ENCODE measurements at places on chromosomes 13 and 19.

DNA sequence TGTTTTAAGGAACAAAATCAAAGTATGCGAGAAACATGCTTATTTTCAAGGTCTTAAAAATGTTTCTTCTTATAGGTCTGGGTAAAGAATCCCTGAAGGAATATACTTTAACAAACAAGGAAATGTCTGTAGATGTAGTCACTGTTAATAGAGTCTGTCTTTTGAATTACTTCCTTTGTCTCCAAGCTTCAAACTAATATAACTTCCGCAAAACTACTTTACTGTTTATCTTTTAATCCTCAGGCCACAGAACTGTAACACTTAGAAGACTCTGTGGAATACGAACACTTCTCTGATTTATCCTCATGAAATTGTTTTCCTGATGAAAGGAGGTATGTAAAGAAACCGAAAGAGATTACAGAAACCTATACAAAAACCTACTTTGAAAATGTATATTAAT is 316.0 kb downstream of the PCDH9 start:
- DNase-seq = no peak

DNA sequence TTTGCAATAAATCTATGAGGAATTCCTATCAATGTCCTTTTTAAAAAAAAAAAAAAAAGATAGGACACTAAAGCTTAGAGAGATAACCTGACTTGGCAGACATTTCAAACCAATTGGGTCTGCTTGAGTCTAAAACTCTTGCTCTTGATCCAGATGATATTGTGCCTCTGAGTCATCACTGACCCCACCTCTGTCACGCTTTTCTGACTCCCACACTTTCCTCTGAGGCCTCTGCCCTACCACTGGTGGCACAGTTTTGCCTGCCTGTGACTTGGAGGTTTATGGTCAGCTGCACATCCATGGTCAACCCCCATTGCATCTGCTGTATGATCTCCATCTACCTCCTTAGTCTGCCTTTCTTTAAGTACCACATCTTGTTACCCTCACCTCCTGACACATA is 328.7 kb downstream of the SPRY2 start:
- no peak for DNase-seq

DNA sequence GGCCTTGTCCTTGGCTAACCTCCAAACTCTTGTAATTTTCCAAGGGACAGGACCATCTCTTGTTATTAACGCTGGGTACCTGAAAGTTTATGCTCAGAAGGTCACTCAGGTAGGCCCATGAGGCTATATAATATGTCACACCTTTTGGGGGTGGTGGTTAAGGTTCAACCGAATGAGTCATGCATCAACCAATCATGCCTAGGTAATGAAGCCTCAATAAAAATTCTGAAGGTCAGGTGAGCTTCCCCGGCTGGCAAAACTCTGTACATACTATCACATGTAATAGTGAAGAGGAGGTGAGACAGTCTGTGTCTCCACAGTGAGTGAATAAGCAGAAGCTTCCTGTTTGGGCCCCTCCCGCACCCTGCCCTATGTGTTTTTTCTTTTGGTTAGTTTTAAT is 424.9 kb downstream of the PCDH17 start:
- no peak for DNase-seq

- DNase-seq = no peak
Measured at GRCh38 chr13:70043685-70044084, 63.9 kb upstream of the ATXN8OS start.

DNA sequence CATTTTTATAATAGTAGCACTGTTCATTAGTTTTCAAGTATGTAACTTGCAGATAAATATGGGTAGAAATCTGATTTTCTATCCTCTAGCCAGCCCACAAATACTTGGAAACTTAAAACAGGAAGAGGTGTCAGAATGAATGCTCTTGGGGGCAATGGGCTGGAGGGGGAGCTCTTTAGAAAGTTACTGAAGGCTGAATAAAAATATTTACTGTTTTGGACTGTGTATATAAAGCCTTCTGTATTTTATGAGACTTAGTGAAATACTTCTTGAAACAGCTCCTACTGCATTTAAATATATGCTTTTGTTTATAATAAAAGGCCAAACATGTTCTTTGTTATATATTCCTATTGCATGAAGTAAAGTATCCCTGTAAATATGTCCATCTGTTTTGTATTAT is 138.8 kb downstream of the RGCC start:
- no peak for DNase-seq

DNA sequence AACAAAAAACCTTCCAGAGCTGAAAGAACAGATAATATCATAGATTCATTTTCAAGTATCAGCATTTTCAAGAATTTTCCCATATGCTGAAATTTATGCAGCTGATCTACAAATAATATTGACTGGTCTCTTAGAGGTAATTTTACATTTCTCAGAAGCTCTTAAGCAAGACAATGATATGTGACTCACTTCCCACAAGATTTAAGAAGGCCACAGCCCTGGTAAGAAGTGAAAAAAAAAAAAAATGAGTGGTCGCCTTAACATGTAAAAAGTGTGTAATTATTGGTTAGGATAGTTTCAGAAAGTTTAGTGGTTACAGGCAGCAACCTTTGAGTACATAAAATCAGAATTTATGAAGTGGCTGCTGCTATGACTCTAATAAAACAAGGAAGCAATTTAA is 54.5 kb downstream of the NUFIP1 start:
- DNase-seq = no peak

DNA sequence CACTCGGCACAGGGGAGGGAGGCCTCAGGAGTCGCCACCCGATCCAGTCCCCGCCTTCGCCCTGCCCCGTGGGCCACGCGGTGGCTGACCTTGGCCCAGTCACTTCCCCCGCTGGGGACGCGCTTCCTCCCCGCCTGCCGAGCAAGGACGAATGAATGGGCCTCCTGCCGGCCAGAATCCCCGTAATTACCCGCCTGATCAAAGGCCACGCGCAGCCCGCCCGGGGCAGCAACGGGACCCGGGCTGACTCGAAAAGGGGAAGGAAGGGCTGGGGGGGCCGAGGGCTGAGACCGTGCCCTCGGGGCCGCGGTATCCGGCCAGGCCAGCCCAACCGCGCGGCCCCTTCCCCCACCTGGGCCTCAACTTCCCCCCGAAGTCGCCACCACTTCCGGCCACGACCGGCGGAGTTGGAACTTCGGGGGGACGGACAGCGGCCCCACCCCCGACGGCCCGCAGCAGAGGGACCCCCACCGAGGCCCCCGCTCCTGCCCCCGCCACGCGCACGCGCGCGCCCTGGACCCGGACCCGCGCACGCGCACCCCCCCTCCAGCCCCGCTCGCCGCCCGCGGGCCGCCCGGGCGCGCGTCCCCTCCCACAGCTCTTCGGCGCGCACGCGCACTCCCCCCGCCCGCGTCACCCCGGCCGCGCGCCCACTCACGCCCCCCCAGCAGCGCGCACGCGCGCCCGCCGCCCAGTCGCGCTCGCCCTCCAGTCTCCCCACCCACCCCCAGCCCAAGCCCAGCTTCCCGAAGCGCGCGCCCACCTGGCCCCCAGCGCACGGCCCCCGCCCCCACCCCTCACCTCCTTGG is 520 bp downstream of the ZNF787 start:
- DNase-seq = peak; percentile 15

GRCh38 chr19:15037586-15037985 is 11.7 kb upstream of the CASP14 start:
- DNase-seq = no peak

- DNase-seq = no peak
Measured at GRCh38 chr13:22839603-22840530, 340.9 kb upstream of the SGCG start.

GRCh38 chr13:32150794-32151193 is 119.2 kb downstream of the FRY start:
- DNase-seq = peak; percentile 74

- DNase-seq = no peak
Measured at GRCh38 chr13:109227344-109227940, 558.9 kb downstream of the IRS2 start.

- no peak for DNase-seq
Measured at GRCh38 chr19:13729859-13730258, 34.5 kb upstream of the MRI1 start.

- no peak for DNase-seq
Measured at GRCh38 chr13:26475176-26476110, 82.0 kb upstream of the WASF3 start.

- no peak for DNase-seq
Measured at GRCh38 chr19:41265395-41266153, 1.4 kb downstream of the HNRNPUL1 start.

GRCh38 chr13:54563286-54563685 is 1534.7 kb downstream of the OLFM4 start:
- no peak for DNase-seq

DNA sequence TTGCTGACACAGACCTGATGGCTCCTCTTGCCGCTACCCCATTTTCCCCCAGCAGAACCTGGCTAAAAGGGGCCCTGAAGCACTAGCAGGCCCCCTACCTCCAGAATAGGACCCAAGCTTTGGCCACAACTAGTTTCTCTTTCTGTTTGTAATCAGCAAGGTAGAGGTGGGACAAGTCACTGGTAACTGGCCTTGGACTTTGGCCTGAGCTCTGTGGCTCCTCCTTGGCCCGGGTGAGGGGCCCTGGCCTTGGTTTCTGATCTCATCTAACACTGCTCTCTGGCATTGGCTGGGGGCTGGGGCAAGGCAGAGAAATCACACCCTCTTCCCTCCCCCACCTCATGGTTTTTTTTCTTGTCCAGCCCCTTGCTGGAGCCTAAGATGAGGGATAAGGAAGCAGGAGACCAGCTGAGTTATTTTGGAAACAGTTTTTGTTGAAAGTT is 2.1 kb downstream of the CALM3 start:
- DNase-seq = no peak

DNA sequence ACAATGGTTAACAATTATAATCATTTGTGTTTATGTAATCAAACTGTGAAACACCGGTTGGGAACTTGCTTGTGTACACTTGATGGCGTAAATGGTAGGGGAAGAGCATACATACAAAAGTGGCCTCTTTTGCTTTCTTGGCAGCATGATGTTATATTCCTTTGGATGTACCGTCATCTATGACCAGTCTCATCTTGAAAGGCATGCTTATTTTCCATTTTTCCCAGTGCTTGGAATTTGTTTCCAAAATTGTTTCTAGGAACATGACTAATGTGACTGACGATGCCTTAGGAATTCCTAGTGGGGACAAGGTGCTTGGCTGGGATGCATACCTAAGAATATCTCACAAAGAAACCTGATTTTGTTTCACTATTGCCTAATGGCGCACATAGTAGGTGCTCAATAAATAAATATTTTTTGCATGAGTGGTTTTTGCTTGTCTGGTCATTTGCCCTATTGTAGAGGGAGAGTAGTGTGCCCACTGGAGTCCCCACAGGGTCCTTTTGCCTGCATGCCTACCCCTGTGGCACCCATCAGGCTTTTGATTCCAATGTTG is 45.5 kb downstream of the SAE1 start:
- DNase-seq = no peak

- no peak for DNase-seq
Measured at GRCh38 chr19:2055931-2056836, 5.1 kb upstream of the MKNK2 start.

- DNase-seq = no peak
Measured at GRCh38 chr19:48987323-48987722, 5.8 kb downstream of the GYS1 start.

- DNase-seq = peak; percentile 1
Measured at GRCh38 chr13:22173610-22174009, 502.7 kb downstream of the FGF9 start.

GRCh38 chr19:6056801-6057650 is 53.3 kb downstream of the RFX2 start:
- peak; percentile 90 for DNase-seq

GRCh38 chr13:26658448-26659385 is 101.2 kb downstream of the WASF3 start:
- DNase-seq = no peak

DNA sequence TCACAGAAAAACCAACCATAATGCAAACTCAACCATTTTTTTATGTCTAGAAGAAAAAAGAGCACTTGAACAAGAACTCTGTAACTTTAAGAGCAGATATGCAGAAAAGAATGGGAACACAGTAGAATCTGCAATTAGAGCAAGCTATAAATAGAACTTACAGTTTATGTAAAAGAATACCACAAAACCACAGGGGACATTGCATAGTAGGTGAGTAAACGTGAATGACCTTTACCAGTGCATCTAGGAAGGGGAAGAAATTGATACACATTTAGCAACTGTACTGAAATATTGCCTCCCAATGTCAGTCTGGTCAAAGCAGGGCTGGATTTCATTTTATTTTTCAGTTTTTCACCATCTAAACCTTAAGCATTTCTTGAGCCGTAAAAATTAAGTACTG is 242.2 kb upstream of the EDNRB start:
- peak; percentile 66 for DNase-seq

DNA sequence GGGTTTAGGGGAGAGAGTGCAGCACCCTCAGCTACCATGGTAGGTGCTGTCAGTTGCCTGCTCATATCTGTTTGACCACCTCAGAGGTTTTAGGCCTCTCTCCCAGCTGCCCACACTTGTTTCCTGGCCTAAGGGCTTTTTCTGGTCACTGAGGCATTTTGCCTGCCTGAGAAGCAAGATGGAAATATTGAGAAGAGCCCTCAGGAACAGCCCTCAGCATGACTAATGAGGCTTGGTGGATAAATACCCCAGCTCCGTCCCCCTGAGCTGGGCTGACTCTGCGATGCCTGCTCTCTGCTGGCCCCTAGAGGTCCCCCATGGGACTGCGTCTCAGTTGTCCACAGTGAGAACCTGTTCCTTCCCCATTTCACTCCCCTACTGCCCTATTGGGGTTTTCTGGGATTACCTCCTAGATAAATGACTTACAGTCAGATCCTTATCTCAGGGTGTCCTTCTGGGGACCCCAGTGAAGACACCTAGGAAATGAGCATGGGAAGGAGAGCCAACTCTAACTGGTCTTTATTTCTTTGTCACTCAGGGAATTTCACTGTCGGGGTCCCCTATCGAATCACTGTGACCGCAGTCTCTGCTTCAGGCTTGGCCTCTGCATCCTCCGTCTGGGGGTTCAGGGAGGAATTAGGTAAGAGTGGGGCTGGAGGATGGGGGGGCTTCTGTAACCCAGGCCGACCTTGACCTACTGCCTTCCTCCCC is 13.3 kb downstream of the PALM3 start:
- no peak for DNase-seq

DNA sequence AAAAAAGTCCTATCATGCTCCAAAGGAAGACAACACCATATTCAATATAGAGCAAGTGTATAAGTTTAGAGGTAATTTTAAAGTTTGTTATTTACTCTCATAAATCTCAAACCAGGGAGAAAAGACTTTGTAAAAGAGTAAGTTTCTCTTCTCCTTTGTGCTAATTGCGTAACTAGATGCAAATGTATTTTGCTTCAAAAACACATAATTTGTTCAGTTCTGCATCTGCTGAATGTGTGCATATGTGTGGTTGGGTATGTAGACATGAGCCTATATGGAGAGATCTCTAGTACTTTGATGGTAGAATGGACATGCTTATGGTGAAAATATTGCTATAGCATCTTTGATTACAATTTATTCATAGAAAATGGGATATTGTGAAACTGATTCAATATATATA is 17.8 kb upstream of the MIR17HG start:
- DNase-seq = no peak

GRCh38 chr19:34733266-34733745 is 737 bp upstream of the ZNF181 start:
- DNase-seq = no peak

DNA sequence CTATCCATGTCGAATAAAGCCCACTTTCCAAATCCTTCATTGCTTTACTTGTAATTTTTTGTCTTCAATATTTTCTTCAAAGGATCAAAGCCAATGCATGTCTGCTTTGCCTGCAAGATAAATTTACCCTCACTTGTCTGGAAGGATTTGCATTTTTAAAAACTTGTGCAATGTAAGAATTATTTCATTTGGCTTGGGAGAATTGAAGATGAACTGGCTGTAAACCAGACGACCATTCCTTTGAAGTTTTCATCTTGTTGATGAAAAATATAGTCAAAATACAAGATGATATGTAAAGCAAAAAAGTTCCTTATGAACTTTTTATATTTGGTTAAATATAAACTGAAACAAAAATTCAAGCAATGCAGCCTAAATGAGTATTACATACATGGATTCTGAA is 225.0 kb downstream of the SLITRK1 start:
- DNase-seq = no peak
